NCI-H2029 (cell line): ENCODE measurements at places on chromosomes 3 and 15.

- DNase-seq, result peak; percentile 72
These were observed 54.1 kb upstream of the ATP2C1 start for GRCh38 chr3:130839813-130840212.

GRCh38 chr15:62241135-62241770 is 76.2 kb upstream of the C2CD4B start:
- DNase-seq, result no peak

GRCh38 chr15:84398763-84399701 is 163.5 kb downstream of the GOLGA6L4 start:
- DNase-seq, result no peak

GRCh38 chr3:195154111-195154791 is 116.7 kb downstream of the XXYLT1 start:
- no peak for DNase-seq

GRCh38 chr3:101836652-101837598 is 12.4 kb upstream of the NFKBIZ start:
- DNase-seq, result peak; percentile 59

DNA sequence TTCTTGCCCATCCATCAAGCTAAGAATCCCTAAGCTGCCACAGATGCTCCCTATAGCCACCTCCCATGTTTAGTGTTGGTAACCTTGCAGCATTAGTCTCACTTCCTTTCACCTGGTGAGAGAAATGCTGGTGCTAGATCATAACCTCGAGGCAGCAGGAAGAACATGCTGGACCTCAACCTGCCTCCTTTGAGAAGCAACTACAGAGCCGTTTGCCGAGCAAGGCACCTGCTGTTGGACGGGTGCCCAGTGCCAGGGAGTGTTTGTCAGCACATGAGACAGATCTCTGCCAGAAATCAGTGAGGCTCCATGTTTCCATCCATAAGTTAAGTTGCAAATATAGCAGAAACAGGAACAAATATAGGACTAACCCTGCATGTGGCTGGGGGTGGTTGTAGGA is 955.7 kb downstream of the TUSC7 start:
- DNase-seq, result peak; percentile 46

DNA sequence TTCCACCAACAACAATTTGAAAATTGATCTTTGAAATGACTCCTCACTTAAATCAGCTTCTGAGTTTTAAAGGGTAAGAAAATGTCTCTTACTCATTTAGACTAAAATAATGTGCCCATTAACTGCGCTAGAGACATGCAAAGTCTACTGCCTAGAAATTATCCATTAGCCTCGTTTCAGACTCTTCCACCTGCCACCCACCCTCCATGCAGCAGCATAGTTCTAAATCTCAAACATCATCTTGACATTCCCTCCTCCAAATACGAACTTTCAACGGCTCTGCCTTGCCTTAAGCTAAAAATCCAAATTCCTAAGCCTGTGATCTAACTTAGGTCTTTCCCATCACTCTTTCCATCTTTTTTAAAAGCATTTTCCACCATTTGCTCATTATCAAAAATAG is 66.6 kb upstream of the ST8SIA2 start:
- DNase-seq, result no peak

DNA sequence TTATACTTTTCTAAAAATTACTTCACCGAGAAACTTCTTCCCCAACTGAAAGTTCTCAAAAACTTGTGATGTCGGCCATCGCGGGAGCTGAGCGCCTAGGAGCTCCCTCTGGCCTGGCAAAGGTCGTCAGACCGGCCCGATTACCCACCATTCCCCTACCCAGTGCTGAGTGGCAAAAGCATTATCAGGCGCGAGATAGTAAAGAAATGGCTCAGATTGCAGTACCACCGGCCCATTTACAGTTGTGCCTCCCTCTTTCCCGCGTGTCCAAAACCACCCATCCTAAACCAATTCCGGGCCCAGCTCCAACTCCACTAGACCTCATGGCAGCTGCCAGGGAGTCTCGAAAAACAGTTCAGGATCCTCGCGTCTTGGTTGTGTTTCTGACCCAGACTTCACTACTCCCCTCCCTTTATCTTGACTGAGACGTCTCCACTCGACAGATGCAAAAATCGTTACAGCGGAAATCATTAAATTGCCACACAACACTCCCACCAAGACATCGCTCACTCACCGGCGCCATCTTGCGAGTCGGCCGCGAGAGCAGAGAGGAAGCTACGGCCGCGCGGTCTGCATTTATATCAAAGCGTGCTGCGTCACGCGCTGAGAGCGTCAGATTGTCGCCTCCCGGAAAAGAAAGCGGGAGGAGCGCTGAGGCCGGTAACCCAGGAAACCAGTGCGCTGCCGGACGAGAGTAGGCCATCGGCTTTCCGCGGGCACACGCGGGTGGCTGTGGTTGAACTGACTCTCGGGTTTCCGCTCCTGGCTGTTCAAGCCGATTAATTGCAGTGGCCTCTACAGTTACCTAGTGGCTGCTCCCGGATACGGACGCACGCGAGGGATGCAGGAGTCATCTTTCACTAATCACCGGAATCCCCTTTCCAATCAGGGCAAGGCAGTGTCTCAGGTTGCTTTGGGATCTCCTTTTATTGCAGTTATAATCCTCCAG is at the start of gene RPL22L1:
TSS of gene RPL22L1 (minus strand) at position 551 of the 949 bp plus-strand sequence. CDS start at position 523, 28 bp downstream.
- no peak for DNase-seq

GRCh38 chr3:158105119-158105709 is 1.0 kb downstream of the SHOX2 start:
- no peak for DNase-seq

GRCh38 chr15:89198934-89199333 is 22.4 kb downstream of the RLBP1 start:
- DNase-seq, result no peak

DNA sequence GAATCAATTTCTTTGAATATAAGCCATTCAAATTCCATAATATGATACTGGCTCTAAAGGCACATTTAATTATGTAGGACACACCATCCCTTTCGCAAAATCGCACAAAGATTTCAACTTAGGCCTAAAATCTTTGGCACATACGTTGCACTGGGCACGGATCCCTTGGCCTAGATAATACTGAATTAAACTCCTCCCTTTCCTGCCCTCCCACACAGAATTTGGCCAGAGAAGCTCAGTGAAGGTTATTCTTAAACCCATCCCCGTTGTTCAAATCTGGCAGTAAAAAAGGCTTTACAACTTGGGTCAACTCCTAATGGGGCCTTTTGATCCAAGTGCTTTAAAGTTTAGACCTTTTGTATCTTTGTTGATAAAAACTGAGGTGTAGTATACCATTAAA is 247.2 kb downstream of the PTPRG start:
- DNase-seq, result no peak

- DNase-seq, result no peak
These were observed 7.9 kb downstream of the LYZL4 start for GRCh38 chr3:42402394-42403096.
